Activated CD4-positive, alpha-beta T cell treated with anti-CD3 and anti-CD28 coated beads, Interleukin-2, amount 10 ng/mL, durations not matched to agents 24 days and 14 days (primary cell): ENCODE measurements at places on chromosomes 16 and 17. TPM values are rescaled to one million over a fixed set of nuclear protein-coding genes. Genes with fewer than 3 reads are reported as not detected.

DNA sequence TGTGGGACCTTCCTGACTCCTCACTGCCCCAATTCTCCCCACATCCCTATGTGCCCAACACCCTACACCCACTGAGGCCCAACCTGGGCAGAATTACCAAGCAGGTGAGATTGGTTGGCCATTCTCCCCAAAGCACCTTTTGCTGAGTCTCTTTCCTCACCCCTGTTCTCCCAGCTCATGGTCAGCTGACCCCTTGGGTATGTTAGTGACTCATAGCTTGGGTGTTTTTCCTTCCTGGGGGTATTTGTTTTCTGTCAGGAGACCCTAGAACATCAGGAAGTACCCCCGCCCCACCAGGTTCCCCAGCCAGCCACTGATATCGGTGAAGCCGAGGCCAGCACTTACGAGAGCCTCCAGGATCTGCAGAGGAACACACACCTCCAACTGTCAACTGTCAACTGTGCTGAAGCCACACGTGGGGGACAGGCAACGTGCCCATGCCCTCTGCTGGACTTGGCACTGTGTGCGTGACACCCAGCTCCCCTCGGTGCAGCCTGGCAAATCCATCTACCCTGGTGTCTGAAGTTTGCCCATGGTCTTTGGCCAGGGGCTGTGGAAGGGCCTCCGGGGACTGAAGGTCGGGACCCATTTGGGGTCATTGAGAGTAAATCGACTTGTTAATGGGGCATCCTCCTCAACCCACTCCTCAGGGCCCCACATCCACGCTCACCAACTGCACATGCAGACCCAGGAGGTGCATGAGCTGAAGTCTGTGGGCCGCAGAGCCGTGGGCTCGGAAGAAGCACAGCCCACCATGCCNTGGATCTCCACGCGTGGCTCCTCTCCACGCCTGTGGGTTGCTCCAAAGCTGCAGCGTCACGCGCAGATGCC is 53.1 kb downstream of the METRNL start:
- no peak overlapping the region for H3K4me3 ChIP-seq
- DNase-seq: no peak
- peaks cover 2% of the 10 kb centered on the region for H3K27me3 ChIP-seq
- H3K27ac ChIP-seq: no peak overlapping the region
- H3K36me3 ChIP-seq: no peaks in the 10 kb centered on the region

The NLRP1 gene
- 19.6 and 23.0 TPM in 2 replicates for total RNA-seq

DNA sequence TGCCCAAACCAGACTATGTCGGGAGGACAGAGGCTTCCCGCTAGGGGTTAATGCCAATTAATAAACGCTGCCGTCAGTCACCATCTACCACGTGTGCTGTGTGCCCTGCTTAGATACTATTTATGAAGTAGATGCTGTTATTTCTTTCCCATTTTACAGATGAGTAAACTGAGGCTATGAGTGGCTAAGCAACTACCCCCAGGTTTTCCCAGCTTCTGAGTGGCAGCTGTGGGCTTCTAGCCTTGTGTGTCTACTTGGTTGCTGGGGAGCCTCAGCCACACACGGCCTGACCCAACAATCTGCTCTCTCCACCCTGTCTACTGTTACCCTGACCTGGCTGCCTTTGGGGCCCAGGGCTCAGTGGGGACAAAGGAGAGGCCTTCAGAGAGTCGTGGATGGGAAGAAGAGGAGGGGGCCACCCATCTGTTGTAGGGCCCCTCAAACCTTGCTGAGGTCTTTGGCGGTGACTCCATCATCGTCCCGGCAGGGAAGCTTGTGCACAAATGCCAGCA is 7.1 kb downstream of the GIT1 start:
- DNase-seq: no peak
- peaks cover 35% of the 10 kb centered on the region for H3K36me3 ChIP-seq
- H3K27ac ChIP-seq: peak overlapping the region; percentile 43
- H3K4me1 ChIP-seq: peaks cover 28% of the 10 kb centered on the region
- no peaks in the 10 kb centered on the region for H3K27me3 ChIP-seq

The ADAD2 gene
- not detected in 2 replicates for total RNA-seq

DNA sequence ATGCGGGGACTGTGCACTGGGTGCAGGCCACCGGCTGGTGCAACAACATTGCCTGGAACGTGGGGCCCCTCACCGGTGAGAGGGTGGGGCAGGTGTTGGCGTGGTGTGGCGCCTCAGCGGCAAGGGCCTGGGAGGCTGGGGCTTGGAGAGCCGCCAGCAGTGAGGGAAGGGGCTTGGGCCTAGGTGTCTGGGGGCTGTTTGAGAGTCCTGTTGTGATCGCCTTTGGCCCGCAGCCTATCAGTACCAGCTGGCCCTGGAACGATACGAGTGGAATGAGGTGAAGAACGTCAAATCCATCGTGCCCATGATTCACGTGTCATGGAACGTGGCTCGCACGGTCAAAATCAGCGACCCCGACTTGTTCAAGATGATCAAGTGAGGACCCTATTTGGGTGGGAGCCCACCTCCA is 2.6 kb upstream of the TMEM88 start:
- H3K4me1 ChIP-seq: peaks cover 27% of the 10 kb centered on the region
- peak overlapping the region; percentile 72 for H3K4me3 ChIP-seq
- no peaks in the 10 kb centered on the region for H3K27me3 ChIP-seq
- no peak for DNase-seq

The GFAP gene
- not detected in 2 replicates for total RNA-seq

- H3K36me3 ChIP-seq: peaks cover 21% of the 10 kb centered on the region
- no peaks in the 10 kb centered on the region for H3K27me3 ChIP-seq
- no peak overlapping the region for H3K4me3 ChIP-seq
- no peak overlapping the region for H3K27ac ChIP-seq
- H3K4me1 ChIP-seq: peaks cover 7% of the 10 kb centered on the region
Observed at GRCh38 chr17:75826561-75827307, 17.5 kb downstream of the UNC13D start.

DNA sequence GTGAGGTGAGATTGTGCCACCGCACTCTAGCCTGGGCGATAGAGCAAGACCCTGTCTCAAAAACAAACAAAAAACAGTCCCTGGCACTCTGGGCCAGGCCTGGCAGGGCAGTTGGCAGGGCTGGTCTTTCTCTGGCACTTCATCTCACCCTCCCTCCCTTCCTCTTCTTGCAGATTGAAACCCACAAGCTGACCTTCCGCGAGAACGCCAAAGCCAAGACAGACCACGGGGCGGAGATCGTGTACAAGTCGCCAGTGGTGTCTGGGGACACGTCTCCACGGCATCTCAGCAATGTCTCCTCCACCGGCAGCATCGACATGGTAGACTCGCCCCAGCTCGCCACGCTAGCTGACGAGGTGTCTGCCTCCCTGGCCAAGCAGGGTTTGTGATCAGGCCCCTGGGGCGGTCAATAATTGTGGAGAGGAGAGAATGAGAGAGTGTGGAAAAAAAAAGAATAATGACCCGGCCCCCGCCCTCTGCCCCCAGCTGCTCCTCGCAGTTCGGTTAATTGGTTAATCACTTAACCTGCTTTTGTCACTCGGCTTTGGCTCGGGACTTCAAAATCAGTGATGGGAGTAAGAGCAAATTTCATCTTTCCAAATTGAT is 24.8 kb downstream of the STH start:
- H3K4me3 ChIP-seq: no peak overlapping the region
- no peaks in the 10 kb centered on the region for H3K27me3 ChIP-seq
- peaks cover 7% of the 10 kb centered on the region for H3K4me1 ChIP-seq
- no peak overlapping the region for H3K27ac ChIP-seq
- H3K36me3 ChIP-seq: peaks cover 11% of the 10 kb centered on the region
- DNase-seq: no peak

- H3K4me1 ChIP-seq: peaks cover 2% of the 10 kb centered on the region
- DNase-seq: no peak
- no peak overlapping the region for H3K27ac ChIP-seq
- no peaks in the 10 kb centered on the region for H3K36me3 ChIP-seq
- H3K27me3 ChIP-seq: peaks cover 24% of the 10 kb centered on the region
Observed at GRCh38 chr16:23058576-23058975, 90.7 kb downstream of the USP31 start.
